Stimulated activated CD8-positive, alpha-beta memory T cell treated with anti-CD3 and anti-CD28 coated beads, Interleukin-15, amount 100 ng/mL, for 48 hours (primary cell): ENCODE measurements at places on chromosomes 13 and 19.

DNA sequence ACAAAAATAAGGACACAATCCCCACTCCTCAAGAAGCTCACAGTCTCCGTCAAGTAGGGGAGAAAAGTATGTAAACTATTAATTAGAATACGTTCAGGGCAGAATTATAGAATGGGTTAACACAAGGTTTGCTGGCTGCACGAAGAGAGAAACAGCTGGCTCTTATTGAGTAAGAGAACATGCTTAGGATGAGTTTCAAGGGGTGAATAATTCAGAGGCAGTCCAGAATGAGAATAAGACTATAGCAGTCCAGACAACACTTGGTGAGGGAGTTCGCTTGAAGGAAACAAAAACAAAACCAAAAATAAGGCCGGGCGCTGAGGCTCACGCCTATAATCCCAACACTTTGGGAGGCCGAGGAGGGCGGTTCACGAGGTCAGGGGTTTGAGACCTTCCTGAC lies 61.9 kb downstream of the THSD1 start:
- no peak for DNase-seq

DNA sequence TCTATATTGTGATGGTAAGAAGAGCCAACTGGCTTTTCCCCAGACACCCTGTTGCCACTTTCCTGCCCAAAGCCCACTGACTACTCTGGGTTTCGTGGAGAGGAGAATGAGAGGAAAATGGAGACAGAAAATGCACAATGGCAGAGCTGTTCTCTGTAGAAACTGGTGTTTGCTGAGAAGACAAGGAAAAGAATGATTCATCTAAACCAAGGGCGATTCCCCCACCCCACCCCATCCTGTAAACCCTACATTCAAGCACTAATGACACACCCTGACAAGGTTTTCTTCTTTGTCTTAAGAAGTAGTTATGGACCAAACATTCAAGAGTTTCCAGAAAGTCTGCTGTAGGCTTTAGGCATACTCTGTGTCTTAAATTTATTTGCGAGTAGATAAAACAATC lies 68.8 kb downstream of the DOCK9 start:
- no peak for DNase-seq

- no peak for DNase-seq
Measured at GRCh38 chr13:71254384-71254783, 612.6 kb downstream of the DACH1 start.

DNA sequence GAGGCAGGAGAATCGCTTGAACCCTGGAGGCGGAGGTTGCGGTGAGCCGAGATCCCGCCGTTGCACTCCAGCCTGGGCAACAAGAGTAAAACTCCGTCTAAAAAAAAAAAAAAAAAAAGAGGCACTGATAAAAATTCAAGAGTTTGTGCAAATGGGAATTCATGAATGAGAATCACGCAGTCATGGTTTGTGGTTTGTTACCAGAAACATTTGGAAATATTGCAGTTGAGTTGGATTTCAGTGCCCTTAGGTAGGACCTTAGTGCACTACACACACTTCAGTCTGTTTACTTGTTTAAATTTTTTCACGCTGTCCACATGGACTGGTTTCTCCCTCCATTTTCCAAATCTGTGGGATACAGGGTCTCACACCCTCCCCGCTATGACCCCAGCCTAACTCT lies 28.4 kb downstream of the ZNF844 start:
- DNase-seq, result no peak

DNA sequence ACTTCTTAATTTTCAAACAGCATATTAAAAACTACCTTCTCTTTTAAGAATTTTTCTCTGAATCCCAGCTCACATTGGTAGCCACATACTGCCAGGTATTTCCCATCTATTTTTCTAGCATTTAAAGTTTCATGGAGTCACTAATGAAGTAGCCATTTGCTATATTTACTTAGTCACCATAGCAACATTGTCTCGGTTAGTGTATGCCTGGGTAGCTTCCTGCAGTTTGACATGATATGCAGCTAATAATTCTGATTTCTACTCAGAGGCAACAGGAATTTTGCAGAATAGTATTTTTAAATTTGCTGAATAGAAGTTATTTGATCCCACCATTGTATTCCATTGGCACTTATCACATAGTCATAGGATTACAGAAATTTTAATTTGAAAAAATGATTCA lies 30.9 kb upstream of the KCTD4 start:
- no peak for DNase-seq

DNA sequence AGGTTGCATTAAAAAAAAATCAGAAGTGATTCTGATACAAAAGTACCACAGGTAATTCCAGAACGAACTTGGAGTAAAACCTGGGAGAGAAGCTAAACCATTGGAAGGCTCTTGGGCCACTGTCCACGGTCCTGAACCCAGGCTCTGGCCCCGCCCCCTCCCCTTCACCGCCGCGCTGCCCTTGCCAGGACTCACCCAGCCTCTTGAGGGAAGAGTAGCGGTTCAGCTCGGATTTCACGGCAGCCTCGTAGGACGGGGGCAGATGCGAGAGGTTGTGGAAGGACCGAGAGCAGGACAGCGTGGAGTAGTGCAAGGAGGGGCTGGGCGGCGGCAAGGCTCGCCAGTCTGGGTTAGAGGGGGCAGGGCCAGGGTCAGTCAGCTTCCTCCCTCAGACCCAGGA lies 5.7 kb downstream of the SHISA7 start:
- no peak for DNase-seq

DNA sequence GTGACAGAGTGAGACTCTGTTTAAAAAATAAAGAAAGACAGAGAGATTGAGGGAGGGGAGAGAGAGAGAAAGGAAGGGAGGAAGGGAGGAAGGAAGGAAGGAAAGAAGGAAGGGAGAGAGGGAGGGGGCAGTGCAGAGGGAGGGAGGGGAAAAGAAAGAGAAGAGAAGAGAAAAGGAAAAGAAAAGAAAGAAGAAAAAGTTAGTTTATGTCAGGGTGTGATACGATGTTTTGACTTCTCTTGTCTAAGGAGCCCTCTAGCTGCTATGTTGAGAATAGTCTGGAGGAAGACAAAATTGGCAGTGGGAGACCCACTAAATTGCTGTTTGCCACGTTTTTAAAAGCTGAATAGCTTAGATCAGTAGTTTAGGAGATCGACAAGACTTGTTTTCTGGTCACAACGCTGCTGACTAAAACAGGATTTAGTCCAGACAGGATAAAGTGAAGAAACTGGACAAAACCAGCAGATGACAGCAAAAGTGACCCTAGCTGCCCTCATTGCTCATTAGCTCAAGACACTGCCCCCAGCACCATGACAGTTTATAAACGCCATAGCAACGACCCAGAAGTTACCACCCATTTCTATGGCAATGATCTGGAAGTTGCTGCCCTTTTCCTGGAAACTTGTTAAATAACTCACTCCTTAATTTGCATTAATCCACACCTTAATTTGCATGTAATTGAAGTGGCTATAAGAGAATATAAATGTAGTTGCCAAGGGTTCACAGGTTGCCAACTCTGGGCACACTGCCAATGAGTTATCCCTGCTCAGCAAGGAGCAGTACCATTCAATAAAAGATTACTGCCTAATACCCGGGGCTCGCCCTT lies 11.1 kb downstream of the TEX101 start:
- no peak for DNase-seq

GRCh38 chr13:112333756-112334543 lies 42.2 kb upstream of the SPACA7 start:
- no peak for DNase-seq

DNA sequence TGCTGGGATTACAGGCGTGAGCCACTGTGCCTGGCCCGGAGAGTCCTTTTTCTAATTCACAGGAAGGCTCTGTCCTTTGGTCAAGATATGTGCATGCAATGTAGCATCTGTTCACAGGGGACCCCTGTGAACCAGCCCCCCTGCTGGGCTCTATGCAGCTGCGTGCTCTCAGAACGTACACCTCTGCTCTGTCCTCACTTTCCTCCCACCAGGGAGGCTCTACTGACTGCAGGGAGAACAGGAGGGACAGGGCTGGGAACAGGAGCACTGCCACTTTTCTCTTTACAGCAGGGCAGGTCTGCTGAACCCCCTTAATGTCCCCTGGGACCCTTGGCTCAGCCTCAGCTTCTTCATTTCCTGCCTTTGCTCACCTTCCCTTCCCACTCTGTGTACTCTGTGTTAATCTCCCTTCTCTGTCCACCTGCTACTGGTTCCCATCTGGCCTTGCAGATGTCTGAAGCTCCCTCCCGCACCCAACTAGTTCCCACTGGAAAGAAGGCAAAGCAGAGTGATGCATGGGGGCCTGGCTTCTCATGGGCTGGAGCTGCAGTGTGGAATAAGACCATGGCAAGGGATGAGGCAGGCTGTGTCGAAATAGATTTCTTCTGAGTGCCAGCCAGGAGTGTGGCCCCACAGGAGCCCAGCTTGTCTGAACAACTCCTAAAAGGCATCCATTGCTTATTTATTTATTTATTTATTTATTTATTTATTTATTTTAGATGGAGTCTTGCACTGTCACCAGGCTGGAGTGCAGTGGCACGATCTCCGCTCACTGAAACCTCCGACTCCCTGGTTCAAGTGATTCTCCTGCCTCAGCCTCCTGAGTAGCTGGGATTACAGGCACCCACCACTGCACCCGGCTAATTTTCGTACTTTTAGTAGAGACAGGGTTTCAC lies 7.2 kb downstream of the ADGRE2 start:
- DNase-seq, result no peak

DNA sequence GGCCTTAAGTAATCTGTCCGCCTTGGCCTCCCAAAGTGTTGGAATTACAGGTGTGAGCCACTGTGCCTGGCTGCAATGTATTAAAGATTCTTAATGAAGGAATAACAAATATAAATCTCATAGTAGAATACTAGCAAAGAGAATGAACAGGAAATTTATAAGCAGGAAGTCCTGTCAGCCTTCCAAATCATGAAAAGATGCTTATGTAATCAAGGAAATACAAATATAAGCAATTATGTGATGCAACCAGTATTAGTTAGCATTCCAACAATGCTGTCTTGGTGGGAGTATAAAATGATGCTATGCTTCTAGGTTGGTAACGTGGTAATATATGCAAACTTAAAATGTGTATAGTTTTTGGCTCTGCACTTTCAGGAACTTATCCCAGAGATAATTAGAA lies 133.8 kb downstream of the PDS5B start:
- no peak for DNase-seq

DNA sequence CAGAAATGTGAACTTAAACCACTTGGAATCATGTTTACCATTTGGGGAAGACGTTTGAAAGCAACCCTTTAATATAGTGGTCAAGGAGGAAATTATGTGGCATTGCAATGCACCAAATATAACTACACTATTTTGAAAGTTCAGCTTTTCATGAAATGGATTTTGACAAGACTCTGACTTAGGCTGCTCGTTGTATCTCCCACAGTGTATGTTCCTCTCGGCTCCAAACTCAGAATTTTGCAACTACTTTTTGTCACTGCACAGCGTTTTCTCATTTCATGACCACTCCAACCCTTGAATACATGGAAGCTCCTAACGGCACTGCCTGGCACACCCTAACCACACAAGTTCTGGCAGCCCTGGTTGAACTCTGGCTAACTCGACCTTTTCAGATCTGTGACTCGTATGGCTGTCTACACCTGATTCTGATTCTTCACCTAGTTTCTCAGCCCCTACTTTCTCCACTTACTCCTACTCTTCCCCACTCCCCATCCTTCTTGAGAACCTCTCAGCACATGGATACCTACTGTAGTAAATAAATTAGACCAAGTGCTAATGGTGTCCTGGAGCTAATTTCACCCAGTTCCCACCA lies 7.0 kb upstream of the POMP start:
- DNase-seq, result no peak

DNA sequence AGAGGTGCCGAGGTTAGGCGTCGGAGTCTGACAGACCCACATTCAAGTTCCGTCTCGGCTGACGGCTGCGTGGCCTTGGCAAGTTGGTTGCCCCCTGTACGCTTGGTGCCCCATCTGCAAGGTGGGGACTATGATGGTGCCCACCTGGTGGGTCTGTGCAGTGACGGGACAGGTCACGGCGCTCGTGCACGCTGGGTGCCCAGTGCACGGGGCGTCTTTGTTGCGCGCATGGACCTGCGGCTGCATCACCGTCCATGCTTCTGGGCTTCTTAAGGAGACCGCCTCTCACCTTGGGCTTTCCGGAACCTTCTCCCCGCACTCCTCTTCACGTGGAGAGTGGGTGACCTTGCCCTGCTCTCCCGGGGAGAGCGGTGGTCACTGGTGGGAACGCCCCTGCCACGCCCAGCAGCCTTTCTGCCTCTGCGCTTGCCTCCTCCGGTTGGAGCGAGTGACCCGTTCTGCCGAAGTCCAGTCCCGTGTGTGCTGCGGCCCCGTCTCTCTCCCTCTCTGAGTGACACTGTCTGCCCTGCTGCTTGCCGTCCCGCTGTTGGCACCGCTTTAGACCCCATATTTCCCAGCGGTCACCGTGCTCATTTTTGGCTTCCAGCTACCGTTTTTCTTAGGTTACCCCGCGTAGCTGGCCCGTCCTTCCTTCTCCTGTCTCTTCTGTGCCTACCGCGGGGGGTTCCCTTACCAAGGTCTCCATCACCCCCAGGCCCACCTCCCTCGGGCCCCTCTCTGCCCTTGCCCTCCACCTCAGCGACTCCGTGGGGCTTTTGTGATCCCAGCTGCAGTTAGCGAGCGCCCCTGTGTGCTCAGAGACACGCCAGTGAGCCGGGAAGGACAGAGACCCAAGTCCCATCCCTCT lies 6.4 kb downstream of the ATP11A start:
- DNase-seq, result no peak
